ENCODE measurements at places on chromosomes 6 and 20.

- DNase-seq, result no peak
Measured at GRCh38 chr6:37965964-37966676, 146.6 kb downstream of the ZFAND3 start.

DNA sequence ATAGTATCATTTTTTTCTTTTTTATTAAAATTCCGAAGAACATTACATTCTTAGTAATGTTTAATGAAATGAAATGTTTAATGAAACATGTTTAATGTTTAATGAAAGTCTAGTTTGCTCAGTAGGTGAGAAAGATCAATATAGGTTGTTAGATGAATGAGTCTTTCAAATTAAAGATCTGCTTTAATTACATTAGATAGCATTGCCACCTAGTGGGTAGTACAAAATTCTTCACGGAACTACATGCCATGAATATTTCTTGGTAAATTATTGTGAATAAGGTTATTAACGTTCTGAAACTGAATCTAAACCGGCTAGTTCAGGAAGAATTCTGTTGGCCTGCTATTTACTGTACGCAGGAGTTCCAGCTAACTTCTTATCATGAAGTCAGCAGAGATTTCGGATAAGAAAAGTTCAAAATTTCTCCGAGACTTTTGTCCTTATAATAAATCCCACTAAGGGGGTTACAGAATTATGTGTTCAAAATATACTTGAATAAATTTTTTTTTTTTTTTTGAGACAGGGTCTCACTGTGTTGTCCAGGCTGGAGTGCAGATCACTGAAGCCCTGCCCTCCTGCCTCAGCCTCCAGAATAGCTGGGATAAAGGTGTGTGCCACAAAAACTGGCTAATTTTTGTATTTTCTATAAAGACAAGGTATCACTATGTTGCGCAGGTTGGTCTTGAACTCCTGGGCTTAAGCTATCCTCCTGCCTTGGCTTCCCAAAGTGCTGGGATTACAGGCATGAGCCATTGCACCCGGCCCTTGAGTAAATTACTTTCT is 7.9 kb upstream of the GMNN start:
- DNase-seq, result peak; percentile 21

- DNase-seq, result peak; percentile 23
Measured at GRCh38 chr6:30570740-30571074, 535 bp upstream of the ABCF1 start.

DNA sequence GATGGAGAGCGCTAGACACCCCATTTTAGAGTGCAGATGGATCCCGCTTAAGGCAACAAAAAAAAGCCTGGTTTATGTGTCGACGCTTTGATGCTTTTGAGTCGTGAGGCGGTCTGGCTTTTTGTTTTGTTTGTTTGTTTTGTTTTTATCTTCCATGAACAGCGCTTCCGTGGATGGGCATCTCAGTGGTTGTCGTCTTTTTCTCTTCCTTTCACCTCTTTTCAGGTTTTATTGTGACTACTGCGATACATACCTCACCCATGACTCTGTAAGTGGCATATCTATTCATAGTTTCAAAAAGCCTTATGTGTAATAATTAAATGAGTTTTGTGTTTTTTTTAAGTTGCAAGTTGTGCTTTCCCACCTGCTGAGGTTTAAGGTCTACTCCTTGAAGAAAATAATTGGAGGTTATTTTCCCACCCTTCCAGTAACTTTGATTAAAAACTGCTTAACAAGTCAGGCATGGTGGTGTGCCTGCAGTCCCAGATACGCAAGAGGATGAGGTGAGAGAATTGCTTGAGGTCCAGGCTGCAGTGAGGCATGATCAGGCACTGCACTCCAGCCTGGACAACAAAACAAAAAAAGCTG is 476 bp downstream of the SNRPC start:
- no peak for DNase-seq

DNA sequence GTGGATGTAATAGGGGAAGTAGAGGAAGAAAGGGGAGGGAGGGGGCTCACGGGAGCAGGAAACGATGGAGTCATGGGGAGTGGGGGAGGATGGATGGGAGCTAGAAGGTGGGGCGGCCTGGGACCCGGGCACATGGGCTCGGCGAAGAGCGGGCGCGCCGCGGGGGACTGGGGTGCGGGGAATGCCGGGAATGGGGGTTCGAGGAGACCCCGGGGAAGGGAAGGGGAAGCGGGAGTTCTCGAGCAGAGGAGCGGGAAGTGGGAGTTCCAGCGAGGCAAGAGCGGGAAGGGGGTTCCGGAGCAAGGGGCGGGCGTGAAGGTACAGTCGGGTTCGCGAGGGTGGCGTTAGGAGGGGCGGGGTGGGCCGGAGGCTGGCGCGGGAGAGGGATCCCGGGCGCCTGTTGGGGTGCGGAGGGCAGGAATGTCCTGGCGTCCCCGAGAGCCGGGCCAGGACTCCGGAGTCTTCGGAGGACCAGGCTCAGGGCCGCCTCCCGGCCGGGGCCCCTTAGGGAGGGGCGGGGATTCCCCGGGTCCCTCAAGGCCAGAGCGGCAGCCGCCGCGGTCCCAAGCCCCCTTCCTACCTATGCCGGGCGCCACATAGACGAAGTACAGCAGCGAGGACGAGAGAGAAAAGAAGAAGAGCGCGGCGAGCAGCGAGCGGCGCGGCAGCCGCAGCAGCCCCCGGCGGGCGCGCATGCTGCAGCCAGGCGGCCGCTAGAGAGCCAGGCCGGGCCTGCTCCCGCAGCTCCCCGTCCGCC is 504 bp downstream of the B4GALT5 start:
- no peak for DNase-seq

DNA sequence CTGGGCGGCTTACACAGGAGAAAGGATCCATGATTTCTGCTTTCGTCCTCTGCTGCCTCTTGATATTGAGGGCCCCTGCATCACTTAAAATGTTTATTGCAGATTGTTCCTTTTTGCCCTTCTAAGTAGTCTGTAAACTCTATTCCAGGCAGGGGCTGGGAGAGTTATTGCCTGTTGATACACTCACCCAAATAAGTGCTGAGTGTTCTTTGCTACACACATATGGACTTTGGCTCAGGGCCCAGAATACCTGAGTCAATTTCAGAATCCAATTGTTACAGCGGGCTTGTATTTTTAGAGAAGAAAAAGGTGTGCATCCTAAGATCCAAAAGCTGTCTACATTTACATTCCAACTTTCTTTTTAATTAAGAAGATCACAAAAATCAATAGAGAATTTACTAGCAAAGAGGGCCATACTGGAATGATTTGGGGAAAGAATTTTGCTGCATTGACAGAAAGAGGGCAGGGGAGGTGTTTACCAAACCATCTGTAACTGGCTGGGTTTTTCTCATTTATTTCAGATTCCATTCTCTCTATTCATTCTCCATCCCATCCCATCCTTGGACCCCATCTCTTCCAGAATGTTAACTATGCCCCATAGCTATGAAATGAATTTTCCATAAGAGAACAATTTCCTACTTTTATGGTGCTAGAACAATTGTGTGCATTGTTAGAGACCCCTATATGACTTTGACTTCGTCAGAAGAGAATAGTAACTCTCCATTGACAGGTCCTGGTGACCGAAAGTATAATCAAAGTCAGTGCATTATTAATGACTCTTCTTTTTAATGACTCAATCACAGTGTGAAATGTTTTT is 959.9 kb upstream of the FLRT3 start:
- DNase-seq, result no peak

DNA sequence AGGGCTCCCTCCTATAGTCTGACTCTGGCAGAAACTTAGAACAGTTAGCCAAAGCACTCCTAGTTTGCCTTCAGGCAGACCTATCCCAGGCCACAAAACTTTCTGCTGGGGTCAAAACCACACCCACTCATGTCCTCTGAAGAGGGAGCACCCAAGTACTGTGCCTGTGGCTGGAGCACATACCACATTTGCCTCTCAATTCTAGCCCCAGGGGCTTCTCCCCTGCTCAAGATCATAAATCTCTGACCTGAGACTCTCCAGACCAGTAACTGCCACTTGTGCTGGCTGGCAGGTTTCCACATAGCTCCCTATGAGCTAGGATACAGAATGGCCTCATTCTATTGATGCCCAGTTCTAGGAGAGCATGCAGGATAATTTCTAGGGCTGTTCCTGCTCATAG is 781.0 kb downstream of the EYS start:
- no peak for DNase-seq

GRCh38 chr6:12420626-12421025 is 130.5 kb downstream of the EDN1 start:
- no peak for DNase-seq

All from GM12892 (cell line).